ENCODE measurements at places on chromosomes 5 and 9. TPM values are rescaled to one million over a fixed set of nuclear protein-coding genes. Genes with fewer than 3 reads are reported as not detected.

Gene SARDH
- 7.5 TPM for total RNA-seq

Gene RFESD
- 8.9 TPM for total RNA-seq

Gene TTC23L
- 0.25 TPM for total RNA-seq

Gene COL23A1
- 0.14 TPM for total RNA-seq

Gene TAF11L5
- not detected for total RNA-seq

Gene CCDC192
- total RNA-seq: not detected

Gene GABRA1
- not detected for total RNA-seq

DNA sequence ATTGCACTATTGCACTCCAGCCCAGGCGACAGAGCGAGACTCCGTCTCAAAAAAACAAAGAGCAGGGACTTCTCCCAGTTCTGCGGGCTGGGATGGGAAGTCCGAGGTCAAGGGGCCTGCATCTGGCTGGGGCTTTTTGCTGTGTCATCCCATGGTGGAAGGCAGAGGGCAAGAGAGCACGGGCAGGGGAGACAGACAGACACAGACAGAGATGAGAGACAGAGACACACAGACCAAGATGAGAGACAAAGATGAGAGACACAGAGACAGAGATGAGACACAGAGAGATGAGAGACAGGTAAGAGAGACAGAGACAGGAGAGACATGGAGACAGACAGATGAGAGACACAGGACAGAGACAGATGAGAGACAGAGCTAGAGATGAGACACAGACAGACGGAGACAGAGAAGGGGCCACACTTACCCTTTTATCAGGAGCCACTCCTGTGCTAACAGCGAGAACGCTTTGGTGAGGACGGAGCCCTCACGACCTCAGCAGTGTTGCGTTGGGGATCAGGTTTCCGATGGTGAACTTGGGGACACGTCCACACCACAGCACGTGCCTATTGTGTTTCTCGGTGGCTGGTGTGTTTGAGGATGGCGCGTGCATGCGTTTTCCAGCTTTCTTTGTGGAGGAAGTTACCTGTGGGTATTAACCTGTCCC lies 8.9 kb upstream of the TOR4A start:
- no peak for DNase-seq

GRCh38 chr9:110444911-110445310 lies 107.2 kb upstream of the TXNDC8 start:
- no peak for DNase-seq

DNA sequence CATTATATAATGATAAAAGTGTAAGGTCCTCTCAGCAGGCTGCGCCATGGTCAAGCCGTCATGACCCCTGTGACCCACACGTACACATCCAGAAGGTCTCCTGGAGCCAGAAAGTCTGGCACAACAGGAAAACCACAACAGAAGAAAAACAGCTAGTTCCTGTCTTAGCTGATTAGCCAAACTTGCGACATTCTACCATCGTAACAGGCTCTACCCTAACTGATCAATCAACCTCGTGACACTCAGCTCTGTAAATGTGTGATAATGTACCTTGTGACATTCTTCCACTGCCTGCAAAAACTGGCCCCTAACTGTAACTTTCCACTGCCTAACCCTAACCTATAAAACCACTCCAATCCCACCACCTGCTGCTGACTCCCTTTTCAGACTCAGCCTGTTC lies 316.4 kb upstream of the TUSC1 start:
- DNase-seq: no peak

GRCh38 chr5:133844836-133845235 lies 123.6 kb downstream of the C5orf15 start:
- DNase-seq: no peak

DNA sequence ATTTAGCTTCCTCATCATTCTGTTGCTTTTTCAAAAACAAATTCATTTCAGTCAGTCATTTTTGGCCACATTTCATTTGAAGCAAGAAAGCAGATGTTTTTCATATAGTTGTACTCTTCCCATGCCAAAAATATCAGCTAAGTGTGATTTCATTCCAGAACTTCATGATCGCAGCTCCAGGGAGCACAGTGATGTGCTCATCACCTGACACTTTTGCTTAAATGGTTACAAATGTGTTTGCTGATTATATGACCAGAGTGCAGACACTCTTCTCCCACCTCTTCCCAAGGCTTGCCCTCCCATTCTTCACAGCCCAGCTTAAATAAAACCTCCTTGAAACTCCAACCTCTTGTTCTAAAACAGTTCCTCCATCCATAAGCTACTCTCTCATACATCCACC lies 32.6 kb downstream of the GABRB2 start:
- DNase-seq: no peak

DNA sequence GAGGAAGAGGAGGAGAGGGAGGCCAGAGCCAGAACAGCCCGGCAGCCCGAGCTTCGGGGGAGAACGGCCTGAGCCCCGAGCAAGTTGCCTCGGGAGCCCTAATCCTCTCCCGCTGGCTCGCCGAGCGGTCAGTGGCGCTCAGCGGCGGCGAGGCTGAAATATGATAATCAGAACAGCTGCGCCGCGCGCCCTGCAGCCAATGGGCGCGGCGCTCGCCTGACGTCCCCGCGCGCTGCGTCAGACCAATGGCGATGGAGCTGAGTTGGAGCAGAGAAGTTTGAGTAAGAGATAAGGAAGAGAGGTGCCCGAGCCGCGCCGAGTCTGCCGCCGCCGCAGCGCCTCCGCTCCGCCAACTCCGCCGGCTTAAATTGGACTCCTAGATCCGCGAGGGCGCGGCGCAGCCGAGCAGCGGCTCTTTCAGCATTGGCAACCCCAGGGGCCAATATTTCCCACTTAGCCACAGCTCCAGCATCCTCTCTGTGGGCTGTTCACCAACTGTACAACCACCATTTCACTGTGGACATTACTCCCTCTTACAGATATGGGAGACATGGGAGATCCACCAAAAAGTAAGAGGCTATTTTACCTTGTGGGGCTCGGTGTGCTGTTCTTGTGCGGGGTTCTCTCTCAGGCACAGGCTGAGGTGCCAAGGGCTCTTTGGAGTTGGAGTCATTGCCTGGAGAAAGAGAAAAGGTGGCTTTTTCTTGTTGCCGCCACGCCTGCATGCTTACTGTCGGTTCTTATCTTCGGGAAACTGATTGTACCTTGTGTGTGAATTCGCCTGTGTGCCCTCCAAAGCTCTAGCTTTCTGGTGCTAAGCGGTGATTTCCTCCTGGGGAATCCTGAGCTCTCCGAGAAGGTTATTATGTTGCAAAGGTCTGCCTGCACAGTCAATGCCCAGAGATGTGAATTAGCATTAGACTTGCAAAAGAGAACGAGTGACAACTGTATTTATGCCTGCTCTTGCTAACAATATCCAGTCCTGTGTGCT lies at the start of gene ISL1:
Gene ISL1, plus strand, starts transcription at position 318 of the 991 bp plus-strand sequence. Its CDS starts 224 bp downstream, at position 542.
- no peak for DNase-seq

GRCh38 chr5:112608975-112609374 lies 128.7 kb upstream of the APC start:
- DNase-seq: no peak

GRCh38 chr9:18626046-18626698 lies 152.2 kb downstream of the ADAMTSL1 start:
- DNase-seq: no peak

DNA sequence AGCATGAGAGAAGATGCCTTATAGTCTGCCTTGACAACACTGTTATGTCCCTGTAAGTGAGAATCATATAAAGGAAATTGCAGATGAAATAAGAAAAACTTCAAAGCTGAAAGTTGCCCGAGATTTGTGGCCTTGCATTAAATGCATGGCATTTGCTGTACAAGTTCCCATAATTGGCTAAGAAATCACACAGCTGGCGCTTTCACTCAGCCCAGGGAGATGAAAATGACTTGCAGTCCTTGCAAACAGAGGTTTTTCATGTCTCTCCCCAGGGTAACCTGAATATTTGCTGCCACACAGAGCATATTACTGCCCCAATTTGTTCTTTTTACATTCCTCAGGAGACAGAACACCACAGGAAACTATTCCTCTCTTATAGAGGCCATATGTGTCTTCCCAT lies 174.8 kb downstream of the FAM114A2 start:
- no peak for DNase-seq

DNA sequence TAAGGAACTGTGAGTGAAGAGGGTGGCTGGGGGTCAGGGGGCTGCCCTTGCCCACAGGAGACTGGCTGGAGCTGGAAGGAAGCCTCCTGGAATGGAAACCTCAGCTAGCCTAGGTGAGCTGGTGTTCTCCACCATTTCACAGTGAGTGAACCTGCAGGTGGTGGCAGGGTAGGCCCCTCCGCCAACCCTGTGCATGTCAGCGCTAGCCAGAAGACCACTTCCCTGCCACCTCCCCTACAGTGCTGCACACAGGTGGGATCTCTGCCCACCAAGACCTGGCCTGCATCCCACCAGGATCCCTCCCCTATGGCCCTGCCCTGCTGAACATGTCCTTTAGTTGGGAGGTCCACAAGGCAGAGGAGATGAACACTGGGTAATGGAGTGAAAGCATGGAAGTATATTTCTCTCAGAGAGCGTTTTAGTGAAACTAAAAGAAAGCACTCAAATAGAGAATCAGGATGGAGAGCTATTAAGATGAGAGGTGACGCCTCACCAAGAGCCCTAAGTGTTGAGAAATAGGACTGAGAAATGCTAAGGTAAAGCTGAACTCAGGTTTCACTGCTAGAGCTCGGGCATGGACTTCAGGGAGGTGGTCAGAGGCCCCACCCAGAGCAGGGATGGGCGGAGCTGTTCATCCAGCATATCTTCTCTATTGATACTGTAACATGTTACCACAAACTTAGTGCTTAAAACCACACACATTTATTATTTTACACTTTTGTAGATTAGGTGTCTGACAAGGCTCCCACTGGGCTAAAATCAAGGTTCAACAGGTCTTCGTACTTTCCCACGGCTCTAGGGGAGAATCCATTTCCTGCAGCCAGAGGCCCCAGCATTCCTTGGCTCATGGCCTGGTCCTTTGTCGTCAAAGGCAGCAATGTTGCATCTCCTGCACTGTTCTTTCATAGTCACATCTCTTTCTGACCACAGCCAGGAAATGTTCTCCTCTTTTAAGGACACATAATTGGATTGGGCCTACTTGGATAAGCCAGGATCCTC lies 83.2 kb downstream of the DIRAS2 start:
- no peak for DNase-seq

- no peak for DNase-seq
Observed at GRCh38 chr9:116381350-116381749, 227.8 kb downstream of the PAPPA start.

DNA sequence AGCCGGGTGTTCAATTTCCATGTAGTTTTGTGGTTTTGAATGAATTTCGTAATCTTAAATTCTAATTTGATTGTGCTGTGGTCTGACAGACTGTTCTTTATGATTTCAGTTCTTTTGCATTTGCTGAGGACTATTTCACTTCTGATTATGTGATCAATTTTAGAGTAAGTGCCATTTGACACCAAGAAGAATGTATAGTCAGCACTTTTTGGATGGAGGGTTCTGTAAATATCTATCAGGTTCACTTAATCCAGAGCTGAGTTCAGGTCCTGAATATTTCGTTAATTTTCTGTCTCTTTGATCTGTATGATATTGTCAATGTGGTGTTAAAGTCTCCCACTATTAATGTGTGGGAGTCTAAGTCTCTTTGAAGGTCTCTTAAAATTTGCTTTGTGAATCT lies 944.9 kb downstream of the TLE4 start:
- DNase-seq: no peak

DNA sequence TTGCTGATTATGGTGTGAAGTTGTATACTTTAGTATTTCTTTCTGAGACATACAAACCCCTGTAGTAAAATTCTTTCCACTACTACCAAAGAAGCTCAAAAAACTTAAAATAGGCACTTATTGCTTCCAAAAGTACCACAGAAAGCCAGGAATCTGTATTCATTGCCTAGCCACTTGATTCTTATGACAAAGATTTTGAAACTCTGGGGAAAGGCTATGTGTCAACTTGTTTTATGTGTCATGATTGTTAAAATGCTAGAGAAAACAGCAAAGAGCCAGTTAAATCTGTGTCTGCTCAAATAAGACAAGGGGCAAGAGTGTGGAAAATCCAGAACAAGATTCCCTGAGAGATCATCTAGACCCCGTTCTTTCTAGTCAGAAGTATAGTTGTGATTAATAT lies 6.0 kb downstream of the KIF2A start:
- no peak for DNase-seq

- DNase-seq: no peak
Observed at GRCh38 chr9:124594225-124594624, 87.0 kb upstream of the NR5A1 start.

DNA sequence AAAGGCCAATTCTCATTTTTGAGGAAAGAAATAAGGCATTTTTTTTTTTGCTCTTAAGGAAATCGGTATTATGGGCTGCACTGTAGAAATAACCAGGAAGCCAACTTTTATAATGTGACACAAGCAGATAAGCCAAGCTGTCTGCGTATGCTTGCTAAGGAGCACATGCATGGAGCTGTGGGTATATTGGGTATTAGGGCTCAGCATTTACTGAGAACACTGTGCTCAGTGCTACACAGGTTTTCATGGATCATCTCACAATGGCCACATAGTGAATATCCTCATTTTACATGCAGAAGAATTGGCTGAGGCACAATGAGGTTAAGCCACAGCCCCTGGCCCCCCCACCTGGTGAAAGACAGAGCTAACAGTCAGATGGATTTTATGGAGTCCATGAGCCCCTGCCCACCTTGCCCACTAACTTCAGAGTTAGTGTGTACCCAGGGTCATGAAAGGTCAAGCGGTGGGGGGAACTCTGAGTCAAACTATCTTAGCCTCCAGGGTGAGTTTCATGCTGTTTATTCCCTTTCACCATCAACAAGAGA lies 204.8 kb downstream of the SPATA31A6 start:
- DNase-seq: no peak

DNA sequence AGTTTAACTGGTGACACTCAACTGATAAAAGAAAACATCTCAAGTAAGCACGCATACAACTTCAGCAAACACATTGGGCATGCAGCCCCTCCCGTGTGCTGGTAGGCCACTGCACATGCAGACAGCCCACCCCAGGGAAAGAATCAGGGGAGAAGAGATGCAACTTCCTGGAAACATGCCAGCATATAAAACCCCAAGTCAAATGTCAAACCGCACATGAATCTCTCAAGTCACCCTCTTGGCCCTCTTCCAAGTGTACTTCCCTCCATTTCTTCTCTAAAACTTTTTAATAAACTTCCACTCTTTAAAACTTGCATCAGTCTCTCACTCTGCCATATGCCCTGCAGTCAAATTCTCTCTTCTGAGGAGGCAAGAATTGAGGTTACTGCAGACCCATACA lies 732.7 kb downstream of the SEMA5A start:
- no peak for DNase-seq

DNA sequence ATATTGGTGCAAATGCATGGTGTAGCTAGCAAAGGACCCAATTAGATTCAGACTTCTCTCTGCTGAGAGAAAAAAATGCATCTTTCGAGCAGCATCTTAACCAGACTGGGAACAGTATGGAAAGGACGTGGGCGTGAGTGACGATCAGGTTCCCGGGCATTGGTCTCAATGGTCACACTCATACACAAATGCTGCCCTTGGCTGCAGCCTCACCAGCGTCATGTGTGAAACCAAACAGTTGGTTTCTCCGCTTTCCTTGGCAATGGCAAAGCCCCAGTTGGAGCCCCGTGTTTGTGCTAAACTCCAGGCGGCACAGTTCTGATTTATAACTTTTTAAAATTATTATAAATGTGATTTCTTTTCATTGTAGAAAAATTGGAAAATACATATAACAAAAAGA lies 237.8 kb downstream of the SEC61B start:
- no peak for DNase-seq
